ENCODE measurements at places on chromosomes 2 and 18.
A peak's percentile ranks its signal among the peaks of the same experiment; 100 is the strongest.

DNA sequence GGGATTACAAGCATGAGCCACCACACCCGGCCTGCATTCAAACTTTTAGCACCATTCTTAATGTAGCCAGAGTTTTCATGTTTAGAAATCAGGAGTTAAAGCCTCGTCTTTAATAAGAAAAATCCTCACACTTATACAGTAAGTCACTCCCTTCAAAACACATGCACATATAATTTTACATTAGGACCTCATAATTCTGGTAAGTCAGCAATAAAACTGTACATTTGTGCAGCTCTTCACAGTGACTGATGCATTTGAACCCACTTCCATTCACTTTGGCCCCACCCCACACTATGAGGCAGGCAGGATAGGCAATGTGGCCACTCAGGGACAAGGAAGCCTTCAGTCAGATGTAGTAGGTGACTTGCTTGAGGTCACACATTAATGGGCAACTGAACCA is 141.7 kb upstream of the SIX3 start:
- no peak for DNase-seq

DNA sequence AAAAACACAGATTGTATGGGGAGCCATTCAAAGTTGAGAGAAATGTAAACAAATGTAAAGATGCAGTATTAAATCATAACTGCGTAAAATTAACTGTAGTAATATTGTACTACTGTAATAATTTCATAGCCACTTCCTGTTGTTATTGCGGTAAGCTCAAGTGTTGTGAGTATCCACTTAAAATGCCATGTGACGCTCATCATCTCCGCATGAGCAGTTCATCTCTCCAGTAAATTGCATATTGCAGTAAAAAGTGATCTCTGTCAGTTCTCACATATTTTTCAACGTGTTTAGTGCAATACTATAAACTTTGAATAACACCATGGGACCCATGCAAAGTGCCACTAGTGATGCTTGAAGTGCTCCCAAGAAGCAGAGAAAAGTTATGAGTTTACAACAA is 41.8 kb upstream of the SP3 start:
- peak; percentile 96 for DNase-seq

DNA sequence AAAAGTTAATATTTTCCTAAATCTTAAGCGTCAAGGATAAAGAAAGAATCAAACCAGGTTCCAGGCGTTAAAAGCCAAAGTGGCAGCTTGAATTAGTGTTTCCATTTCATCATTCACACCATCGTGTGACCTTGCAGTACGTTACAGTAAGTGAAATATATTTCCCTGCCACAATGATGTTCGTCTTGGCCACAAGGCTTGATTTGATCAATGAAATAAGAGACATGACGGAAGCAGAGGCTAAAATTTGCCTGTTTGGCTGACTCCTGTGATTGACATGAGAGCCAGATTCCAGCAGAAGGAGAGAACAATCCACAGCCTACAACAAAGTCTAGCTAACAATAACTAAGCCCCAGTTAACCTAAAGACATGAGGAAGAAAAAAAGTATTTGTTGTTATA is 62.0 kb downstream of the ASXL2 start:
- no peak for DNase-seq

- DNase-seq, result no peak
Measured at GRCh38 chr2:14552818-14553217, 79.7 kb upstream of the LRATD1 start.

DNA sequence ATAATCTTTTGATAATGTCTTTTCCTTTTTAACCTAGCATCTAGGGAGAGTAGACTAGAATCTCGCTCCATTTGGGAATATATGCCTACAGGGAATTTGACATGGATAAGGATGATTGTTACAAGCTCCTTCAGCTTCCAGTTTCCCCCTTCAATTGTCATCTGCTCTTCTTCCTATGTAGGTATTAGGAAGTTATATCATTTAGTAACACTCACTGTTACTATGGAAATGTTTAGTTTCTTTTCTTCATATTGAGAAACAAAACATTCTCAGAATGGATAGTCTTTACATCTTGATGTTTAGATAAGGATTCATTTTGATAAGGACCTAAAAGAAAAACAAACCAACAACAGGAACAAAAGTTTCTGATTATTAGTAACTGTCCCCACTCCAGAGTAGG is 127.6 kb downstream of the PHLPP1 start:
- DNase-seq, result no peak

GRCh38 chr2:218607436-218608115 is at the start of gene PLCD4:
TSS of gene PLCD4 (plus strand) at chr2:218607899. CDS start at chr2:218615740, 7,841 bp downstream.
- DNase-seq, result no peak

- no peak for DNase-seq
Measured at GRCh38 chr2:60071490-60071831, 482.0 kb downstream of the BCL11A start.

DNA sequence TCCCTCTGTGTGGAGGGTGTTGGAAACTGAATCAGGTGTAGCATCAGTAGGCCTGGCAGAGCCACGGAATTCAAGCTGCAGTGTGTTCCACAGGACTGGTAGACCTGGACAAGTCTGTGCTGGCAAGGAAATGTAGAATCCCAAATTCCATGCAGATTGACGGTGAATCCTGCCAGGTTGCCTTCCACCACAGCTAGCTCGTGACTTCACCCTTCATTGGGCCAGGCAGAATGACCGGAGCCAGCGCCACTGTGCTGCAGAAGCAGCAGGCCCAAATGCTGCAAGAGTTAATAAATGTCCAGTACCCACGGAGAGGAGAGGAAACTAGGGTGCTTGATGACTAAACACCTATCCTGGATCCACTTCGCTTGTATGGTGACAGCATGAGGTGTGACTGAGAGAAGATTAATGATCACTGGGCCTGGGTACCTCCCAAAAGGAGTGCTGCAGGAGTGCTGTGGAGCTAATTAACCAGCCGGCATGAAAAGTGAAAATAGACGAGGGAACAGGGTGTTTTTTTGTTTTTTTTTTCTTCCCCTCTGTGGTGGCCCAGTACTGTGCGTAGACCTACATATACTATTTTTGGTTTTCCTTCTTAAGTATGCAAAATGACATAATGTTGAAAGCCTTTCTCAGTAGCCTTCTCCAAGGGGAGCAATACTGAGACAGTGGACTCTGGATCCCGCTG is 122.2 kb downstream of the TANC1 start:
- DNase-seq, result no peak

GRCh38 chr2:40169430-40169829 is 282.5 kb downstream of the SLC8A1 start:
- no peak for DNase-seq

DNA sequence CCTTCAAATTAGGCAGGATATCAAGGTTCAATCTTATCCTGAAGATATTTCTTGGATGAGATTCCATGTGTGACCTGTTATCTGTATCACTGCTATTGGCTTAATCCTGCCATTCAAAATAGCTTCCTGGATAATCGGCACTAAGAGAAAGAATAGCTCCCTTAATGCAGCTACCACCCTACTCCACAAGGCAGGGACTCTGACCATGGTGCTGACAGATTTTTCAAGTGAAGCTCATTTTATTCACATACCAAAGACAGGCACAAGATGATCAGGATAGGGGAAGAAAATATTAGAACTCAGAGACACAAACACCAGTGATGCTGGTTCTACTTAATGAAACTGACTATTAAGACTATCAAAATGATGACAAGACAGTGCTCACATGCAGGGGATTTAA is 74.9 kb downstream of the ORC4 start:
- DNase-seq, result no peak

GRCh38 chr2:197803033-197803444 is 1.4 kb upstream of the PLCL1 start:
- peak; percentile 60 for DNase-seq

DNA sequence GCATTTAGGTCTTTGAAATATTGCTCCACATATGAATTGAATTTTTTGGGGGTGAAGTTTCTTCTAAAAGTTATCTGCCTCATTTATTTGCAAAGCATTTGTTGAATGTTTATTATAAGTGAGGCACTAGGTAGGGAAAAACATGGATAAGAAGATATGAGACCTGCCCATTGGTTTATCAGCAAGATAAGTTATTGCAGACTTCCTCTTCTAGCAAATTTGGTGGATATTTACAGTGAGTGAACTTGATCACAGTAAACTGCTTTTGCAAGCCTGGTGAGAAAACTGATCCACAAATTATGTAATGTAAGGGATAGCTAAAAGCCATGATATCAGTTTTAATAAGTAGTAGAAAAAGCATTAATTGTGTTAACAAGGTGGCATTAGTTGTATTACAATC is 364.8 kb downstream of the SOCS6 start:
- no peak for DNase-seq

- DNase-seq, result no peak
Measured at GRCh38 chr18:36015629-36016028, 43.1 kb downstream of the RMP24 start.

DNA sequence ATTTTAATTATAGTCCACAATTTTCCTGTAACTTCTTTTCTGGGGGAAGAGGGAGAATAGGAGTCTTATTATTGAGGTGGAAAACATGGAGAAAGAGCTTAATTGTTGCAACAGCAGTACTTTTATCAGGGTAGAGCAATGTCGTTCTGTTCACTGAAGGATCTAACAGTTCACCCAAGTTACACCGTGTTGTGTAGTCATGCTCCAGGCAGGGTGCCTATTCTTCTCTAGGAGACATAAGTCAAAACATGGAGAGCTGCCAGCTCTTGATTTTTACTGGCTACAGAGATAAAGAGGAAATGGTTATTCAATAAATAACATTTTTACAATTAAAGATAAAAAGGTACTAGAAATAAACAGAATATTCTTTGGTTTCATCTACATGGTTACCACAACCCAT is 594.3 kb upstream of the NETO1 start:
- no peak for DNase-seq

DNA sequence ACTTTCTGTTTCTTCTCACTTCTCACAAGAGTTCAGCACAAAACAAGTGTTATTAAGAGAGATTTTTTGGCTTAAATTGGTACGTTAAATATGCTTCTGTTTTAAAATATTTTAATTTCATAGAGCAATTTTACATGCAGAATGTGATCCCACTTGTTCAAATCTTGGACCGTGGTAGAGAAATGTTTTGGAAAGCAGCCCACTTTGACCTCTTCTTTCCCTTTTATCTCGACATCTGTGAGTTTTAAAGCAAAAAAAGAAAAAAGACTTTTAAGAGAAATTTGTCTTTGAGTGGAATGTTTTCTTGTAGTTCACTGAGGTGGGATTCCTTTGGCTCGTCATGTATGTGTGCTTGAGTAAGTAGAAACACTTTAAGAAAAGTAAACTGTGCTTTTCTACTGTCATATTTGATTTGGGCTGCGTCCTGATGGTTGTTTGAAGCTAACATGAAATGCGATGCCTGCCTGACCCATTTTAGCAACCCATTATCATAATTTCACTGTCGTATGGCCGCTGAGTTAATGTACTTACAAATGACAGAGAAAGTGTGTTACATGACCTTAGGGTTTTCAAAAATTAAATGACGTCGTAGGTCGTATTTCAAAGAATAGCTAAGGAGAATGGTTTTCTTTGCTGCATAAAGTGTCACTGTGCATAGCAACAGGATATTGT is 54.5 kb downstream of the TSHZ1 start:
- peak; percentile 37 for DNase-seq

- DNase-seq, result no peak
Measured at GRCh38 chr18:75815767-75816166, 388.3 kb upstream of the SMIM21 start.

DNA sequence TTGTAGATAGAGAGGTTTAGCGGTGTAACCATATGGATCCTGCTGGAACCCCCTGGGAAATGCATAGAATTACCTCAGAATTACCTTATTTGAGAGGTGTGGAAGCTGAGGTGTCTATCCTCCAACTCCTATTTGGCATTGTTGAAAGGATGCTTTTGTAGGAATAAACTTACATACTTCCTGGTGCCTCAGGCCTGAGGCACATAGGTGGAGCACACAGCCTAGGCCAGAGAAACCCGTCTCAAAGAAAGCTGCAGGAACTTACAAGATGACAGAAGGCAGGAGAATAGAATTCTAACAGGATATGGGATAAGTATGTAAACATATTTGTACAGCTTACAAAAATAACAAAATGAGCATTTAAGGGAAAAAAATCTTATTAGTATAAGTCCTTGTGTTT is 1507.2 kb upstream of the ZEB2 start:
- DNase-seq, result no peak

GRCh38 chr2:10561288-10562035 is 113.3 kb upstream of the ODC1 start:
- no peak for DNase-seq

DNA sequence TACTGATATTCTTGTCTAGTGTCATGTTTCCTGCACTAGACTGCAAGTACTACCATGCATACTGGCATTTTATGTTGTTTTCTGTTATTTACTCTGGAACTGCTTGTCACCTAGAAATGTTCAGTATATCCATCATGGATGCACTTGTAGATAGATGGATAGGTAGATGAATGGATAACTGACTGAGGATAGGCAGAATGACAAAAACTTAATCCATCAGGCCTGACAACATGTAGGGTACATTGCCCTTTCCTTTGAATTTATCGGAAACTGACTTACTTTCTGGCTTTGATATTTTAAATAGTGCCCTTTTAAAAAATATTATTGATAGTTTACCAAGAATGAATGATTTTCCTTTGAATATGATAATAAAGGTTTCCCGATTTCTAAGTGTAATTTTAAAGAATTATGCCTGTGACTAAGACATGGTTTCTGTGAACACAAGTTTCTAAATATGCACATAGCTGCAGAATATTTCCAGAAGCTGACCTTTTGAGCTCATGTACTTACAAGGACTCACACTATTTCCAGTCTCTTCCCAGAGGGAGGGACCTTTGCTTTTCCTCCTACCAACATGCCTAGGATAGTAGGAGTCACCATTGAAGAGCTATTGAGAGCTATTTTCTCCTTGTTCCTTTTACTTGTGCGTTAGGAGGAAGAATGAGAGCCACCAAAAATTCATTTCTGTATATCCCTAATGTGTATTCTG is 81.3 kb downstream of the ANKRD12 start:
- no peak for DNase-seq

DNA sequence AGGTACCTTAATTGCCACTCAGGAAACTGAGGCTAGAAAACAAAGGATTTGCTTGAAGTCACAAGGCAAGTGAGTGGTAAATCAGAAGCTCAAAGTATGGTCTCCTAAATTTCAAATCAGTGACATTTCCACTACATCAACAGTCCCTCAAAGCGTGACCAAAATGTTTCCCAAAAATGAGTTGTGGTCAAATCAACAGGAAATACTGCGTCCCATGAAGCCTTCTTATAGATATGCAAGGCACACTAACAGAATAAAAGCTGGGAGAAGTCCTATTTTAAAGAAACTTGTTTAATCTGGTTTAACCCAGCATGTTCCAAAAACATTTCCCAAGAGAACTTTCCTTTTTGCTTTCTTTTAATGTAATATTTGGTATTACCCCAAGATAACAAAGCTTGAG is 249.4 kb downstream of the EXOC6B start:
- DNase-seq, result no peak

DNA sequence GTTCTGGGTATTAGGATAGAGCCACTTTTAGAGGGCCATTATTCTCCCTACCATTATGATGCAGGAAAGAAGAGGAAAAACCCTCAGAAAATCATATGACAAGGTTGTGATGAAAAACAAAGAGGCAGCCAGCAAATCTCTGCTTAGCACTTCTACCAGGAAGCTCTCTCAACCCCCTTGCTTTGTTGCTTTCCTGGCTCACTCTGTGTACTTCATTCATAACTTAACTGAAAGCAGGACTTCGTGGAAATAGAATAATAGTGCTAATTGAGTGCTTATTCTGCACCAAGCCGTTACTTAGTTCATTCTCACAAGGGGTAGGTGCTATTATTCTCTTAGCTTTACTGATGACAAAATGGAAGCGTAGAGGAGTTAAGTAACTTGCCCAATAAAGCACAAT is 354.1 kb downstream of the HRH4 start:
- DNase-seq, result no peak

- no peak for DNase-seq
Measured at GRCh38 chr2:178160601-178161000, 33.7 kb upstream of the OSBPL6 start.

GRCh38 chr2:216661639-216662375 is 28.6 kb downstream of the IGFBP2 start:
- no peak for DNase-seq

Measured in NCI-H510A treated with DMSO at 0.1 percent for 48 hours (cell line).